ENCODE measurements at places on chromosomes 4 and X.
A peak's percentile ranks its signal among the peaks of the same experiment; 100 is the strongest.

DNA sequence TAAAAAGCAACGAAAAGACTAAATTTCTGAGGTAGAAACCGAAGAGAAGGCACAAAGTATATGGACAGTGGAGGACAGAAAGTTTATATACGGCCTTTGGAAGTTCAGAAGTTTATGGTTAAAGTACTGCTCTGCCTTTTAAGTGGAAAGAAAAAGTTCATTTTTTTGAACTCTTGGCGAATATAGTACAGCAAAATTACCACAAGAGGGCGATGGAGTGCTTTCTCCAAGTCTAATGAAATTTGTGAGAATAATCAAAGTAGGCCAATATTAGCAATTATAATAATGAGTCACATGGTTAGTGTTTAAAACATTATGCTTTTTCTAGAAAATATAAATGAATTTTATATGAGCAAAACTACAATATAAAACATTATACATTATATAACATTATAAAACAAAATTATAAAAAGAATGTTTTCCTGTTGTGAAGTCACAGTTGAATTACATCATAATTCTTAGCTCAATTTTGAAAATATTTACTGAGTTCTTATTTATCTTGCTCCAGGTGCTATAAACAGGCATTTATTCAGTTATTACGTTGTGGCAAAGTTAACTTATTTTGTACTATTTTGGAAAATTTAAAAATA lies 136.2 kb upstream of the BMPR1B start:
- no peak for DNase-seq

- no peak for DNase-seq
Observed at GRCh38 chr4:152807294-152807829, 27.6 kb downstream of the ARFIP1 start.

GRCh38 chrX:70769659-70770227 lies 138.8 kb downstream of the TEX11 start:
- no peak for DNase-seq

DNA sequence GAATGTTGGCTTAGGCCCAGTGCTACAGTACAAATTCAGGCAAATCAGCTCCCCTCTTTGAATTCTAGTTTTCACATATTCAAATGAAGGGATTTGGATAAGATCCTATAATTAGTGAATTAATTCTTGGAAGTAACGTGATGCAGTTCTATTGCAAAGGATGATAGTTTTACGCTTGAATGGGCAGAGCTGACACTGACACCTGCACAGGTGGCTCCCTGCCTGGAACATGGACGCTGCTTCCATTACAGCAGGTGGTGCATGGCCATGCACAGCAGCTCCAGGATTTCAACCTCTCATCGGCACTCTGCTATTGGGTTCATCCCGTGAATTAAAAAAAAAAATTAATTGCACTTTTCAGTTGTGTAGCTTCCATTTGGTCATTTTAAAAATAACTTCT lies 28.4 kb upstream of the RPS6KA6 start:
- peak; percentile 66 for DNase-seq

- peak; percentile 30 for DNase-seq
Observed at GRCh38 chrX:110847334-110847733, 51.7 kb upstream of the CHRDL1 start.

GRCh38 chr4:126262665-126263064 lies 947.9 kb downstream of the FAT4 start:
- DNase-seq, result no peak

DNA sequence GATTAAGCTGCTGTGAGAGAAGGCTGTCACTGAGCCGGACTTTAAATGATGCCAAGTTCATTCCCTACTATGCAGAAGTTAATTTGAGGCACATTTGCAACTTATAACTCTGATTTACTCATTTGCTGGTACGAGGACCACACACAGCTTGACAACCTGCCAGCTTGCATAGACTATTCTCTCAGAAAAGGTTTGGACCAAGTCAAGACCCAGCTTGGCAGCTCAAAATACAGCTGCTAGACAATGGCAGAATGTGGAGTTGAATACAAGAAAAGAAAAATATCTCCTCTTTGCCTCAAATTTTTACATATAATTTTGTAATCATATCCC lies 338.9 kb downstream of the DHX15 start:
- no peak for DNase-seq

- DNase-seq, result no peak
Observed at GRCh38 chr4:14906805-14907204, 95.5 kb upstream of the CPEB2 start.

DNA sequence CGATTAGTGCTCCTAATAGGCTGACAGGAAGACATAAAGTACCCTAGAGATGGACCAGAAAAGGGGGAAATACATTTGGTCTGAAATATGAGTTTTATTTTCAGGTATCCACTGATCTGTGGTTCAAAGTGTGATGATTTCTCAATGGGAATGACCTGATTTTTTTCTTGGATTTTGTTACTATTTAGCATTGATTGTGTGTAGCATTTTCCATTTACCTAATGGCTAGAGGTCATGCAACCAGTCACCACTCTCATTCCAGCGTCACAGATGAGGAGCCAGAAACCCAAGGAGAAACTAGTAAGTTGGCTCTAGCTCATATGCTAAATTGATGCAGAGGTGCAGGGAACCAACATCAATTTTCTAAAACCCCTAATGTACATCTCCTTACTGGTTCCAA lies 118.1 kb downstream of the IL1RAPL2 start:
- no peak for DNase-seq

DNA sequence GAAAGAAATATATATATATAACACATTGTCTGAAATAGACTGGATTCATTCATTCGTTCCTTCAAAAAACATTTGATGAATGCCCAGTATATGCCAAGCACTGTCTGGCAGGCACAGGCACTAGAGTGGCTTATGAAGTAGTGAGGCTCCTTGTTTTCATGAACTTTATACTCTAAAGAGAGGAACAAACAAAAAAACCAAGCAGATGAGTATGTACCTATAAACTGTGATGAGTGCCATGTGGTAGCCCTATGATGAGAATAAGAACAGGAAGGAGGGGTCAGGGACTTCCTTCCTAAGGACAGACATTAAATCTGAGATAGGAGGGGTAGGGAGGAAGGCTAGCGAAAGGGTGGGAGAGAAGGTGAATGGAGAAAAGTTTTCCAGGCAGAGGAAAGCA lies 19.5 kb upstream of the PDGFRA start:
- DNase-seq, result no peak

DNA sequence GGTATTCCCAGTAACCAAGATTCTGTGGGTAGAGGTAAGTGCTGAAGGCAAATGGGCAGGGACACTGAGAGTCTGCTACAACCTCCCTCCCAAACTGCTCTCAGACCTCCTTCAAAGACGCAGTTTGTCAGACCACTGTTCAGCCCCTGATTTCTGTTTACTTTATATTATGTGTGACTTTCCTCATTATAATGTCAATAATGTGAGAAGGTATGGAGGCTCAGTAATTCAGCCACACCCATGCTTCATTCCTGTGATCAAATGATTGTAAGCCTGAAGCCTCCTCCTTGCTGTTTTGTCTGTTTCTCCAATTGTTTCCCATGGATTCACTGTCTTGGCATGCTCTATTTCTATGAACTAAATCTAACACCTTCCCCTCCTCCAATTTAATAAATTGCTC lies 75.6 kb downstream of the SYTL5 start:
- DNase-seq, result no peak

GRCh38 chr4:71664366-71664765 lies 119.5 kb downstream of the GC start:
- DNase-seq, result no peak

DNA sequence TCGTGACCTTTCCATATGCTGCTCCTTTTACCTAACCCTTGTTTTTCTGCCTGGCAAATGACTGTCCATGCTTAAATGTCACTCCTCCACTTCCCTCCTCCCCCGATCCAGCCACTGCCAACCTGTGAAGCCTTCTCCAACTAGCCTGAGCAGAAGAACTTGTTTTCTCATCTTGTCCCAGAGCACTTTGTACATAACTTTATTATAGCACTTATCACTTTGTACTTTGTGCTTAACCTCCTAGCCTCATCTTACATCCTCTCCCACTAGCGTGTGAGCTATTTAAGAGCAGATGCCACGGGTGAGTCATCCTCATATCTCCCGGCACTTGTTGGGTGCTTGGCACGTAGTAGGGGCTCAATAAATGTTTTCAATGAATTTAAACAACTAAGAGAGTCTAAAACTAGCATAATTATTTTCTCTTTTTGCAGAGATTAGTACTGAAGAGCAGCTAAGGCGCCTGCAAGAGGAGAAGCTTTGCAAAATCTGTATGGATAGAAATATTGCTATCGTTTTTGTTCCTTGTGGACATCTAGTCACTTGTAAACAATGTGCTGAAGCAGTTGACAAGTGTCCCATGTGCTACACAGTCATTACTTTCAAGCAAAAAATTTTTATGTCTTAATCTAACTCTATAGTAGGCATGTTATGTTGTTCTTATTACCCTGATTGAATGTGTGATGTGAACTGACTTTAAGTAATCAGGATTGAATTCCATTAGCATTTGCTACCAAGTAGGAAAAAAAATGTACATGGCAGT lies 46.9 kb downstream of the XIAP start:
- no peak for DNase-seq

- DNase-seq, result no peak
Observed at GRCh38 chr4:70958681-70959080, 34.8 kb upstream of the DCK start.

GRCh38 chr4:66767442-66767841 lies 777.9 kb downstream of the CENPC start:
- DNase-seq, result no peak

DNA sequence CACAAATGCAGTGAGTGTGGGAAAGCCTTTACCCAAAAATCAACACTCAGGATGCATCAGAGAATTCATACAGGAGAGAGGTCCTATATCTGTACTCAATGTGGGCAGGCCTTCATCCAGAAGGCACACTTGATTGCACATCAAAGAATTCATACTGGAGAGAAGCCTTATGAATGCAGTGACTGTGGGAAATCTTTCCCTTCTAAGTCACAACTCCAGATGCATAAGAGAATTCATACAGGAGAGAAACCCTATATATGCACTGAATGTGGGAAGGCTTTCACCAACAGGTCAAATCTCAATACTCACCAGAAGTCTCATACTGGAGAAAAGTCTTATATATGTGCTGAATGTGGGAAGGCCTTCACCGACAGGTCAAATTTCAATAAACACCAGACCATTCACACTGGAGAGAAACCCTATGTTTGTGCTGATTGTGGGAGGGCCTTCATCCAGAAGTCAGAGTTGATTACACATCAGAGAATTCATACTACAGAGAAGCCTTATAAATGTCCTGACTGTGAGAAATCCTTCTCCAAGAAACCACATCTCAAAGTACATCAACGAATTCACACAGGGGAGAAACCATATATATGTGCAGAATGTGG lies 79.3 kb downstream of the ZNF81 start:
- no peak for DNase-seq

DNA sequence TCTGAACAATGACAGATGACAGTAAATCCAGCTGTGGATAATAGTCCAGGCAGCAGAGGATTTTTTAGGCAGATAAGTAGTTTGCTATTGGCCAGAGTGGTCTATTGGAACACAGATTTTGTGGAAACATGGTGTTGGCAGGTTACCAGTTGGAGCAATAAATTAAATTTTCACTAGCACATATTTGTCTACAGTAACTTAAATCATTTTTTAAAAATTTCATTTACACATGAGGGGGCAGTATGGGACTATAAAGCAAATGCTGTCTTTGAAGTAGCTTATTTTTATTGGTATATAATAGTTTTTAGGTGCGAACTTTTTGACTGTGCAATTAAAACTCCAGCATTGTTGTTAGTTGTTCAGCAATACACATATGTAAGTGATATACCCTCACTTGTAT lies 289.8 kb downstream of the ARHGAP10 start:
- no peak for DNase-seq

- no peak for DNase-seq
Observed at GRCh38 chrX:50198348-50198747, 2.5 kb downstream of the AKAP4 start.

DNA sequence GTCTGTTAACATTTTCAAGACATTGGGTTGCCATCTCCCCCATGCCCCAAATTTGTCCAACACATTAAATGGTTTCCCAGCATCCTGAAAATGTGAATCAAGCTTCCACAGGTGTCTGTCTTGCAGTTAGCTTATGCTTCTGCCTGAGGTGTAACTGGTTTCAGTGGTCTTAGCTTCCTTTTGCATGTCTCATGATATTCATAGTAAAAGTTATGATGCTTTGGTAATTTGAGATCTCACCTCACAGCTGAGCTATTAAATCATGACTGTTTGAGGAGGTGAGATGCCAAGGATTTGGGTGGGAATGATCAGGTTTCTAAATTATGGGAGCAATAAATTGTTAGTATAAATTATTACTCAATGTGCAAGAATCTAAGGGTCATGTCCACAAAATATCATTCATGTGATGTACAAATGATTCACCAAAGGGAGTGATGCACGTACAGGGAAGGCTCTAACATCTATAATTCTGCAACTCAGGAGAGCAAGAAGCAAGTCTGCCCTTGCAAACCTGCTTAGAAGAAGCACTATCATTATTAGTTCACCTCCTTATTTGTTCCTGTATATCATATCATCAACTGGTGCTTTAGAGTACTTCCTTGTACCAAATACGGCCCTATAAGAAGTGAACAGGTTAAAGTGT lies 17.1 kb upstream of the RAI2 start:
- DNase-seq, result no peak

DNA sequence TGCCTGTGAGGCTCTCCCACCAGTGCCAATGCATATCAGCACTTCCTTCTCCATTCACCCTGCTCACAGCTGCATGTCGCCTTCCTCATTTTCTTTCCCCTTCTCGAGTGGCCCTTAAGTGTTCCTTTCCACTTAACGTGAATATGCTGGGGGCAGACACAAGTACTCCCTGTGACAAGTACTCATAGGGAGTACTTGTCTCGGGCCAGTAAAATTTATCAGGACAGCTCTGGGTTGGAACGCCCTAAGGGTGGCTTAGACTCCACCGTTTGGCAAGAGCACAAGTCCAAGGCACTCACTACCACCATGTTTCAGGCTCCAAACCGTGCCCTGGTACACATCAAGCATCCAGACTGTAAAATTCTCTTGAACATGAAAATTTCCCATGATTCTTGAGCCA lies 3.9 kb upstream of the LDOC1 start:
- DNase-seq, result no peak

DNA sequence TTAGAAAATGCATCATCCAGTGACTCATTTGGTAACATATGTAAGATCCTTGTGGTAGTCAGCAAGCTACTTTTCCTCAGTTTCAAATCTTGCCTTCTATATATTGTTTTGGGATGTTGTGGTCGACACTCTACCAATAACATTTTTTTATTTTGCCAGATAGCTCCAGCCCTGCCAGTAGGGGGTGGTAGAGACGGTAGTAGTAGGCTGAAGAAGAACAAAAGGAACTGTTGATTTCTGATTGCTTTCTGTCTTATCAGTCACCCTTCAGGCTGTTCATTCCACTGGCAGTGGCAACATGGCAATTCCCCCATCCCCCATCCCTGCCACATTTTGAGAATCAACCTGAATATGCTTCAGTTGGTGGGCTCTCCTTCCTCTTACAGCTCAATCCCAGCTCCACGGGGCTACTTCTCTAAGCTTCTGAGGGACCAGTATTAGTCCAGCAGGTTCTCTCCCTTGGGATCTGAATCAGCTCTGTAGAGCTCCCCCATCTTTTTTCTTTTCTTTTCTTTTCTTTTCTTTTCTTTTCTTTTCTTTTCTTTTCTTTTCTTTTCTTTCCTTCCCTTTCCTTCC lies 171.5 kb upstream of the VEGFC start:
- no peak for DNase-seq
